Spleen (tissue), 13 donors: ENCODE measurements at places on chromosomes 6 and 20. TPM values are rescaled to one million over a fixed set of nuclear protein-coding genes. Genes with fewer than 3 reads are reported as not detected.

HLA-DOB gene
- 50.7 TPM for total RNA-seq

SOBP gene
- total RNA-seq, result 7.5 TPM

DNA sequence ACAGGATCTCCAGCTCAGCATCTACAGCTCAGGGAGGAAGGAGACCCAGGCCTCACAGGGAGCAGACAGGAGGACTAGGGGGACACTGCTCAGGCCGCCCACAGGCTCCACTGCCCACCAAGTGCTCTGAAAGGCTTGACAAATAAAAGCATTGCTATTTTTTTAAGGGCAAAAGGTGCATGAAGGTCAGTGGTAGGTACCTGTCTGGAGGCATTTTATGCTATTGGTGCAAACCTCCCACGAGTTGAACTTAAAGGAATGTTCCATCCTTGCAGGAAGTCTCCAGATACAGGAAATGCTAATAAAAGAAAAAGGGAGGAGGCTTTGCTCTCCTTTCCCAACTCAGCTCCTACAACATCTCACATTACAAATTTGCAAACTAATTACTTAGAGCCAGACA is 228.1 kb downstream of the FOXC1 start:
- DNase-seq, result no peak

DNA sequence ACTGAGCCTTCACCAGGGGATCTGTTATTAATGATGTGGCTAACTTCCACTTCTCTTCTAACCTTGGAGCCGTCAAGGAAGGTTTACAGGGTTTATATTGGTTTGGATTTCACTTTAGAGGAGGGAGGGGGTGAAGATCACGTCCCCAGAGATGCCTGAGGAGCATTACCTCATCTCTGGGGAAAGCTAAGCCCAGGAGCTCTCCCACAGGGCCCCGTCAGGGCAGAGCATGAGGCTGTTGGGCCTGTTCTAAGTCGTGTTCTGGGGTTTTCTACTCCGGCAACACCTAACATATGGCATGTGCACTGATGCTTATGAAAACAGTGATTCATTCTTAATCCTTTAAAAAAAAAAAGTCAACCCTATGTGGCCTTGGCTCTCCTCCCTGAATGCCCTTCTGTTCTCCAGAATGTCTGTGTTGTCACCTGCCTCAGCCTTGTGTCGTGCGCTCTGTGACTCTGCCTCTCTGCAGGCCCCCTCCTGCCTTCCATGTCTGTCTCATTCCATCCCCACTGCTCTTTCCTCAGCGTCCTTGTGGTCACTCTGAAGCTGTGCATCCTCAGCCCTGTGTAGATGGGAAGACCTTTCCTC is 97.4 kb upstream of the JARID2 start:
- peak; percentile 12 for DNase-seq

KLHDC3 gene
- total RNA-seq, result 63.4 TPM

DNA sequence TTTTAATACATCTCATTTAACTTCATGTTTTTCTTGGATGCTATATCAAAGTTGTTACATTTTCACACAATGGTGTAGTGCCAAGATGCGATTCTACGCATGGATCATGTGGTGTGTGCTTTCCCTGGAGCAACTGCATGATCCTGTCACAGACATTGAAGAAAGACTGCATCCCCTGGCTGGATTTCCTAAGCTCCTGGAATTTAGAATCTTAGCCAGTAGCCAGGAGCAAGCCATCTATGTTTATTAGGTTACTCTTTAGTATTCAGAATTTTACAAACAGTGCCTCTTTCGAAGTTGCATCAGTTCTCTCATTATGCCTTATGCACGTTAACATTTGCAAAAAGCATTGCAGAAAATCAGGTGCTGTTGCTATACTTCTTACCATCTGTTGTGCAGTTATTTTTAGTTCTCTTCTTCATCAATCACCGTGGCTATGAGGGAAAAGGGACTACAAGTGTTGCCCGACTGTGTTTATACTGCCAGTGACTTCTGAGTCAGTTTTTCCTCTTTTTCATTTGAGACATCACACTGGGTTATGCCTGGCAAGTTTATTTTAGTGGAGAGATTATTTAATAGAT is 584.2 kb downstream of the BCKDHB start:
- DNase-seq, result no peak

LY6G6F gene
- 4.9 TPM for total RNA-seq

ZC3H12D gene
- 21.1 TPM for total RNA-seq

DNA sequence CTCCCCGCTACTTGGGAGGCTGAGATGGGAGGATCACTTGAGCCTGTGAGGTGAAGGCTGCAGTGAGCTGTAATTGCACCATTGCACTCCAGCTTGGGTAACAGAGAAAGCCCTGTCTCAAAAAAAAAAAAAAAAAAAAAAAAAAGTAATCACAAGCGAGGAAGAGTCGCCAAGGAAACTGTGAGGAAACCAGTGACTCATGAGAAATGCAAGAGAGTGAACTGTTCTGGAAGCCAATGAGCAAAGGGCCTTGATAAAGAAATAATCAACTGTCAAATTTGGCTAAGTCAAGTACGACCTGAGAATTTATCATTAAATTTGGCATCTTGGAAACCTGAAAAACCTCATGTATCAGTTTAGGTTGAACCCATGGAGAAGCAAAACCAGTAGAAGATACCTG is 16.1 kb upstream of the LAMP5 start:
- no peak for DNase-seq

GRCh38 chr20:58549231-58550209 is 34.3 kb upstream of the APCDD1L start:
- no peak for DNase-seq

EGFL8 gene
- total RNA-seq, result 7.3 TPM

DNA sequence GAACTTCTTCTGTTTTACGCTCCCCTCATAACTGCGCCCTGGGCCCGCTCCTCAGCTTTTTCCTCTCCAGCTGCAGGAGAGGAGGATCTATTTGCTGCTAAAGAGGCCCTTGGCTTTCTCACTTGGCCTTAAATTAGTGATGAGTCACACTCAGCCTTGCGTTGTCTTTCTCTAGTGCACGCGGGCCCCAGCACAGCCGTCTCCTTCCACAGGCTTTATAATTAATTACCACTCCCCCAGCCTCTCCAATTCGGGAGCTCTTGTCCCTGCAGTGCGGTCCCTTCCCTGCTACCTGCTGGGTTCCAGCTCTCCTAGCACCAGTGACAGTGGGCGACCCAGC is 25.2 kb downstream of the PACSIN1 start:
- DNase-seq, result peak; percentile 41

GRCh38 chr6:154373971-154374370 is 17.4 kb upstream of the IPCEF1 start:
- no peak for DNase-seq

- DNase-seq, result no peak
Observed at GRCh38 chr20:24477831-24478547, 8.6 kb downstream of the SYNDIG1 start.

GRCh38 chr6:36642913-36643817 is 35.3 kb upstream of the CDKN1A start:
- no peak for DNase-seq

DNA sequence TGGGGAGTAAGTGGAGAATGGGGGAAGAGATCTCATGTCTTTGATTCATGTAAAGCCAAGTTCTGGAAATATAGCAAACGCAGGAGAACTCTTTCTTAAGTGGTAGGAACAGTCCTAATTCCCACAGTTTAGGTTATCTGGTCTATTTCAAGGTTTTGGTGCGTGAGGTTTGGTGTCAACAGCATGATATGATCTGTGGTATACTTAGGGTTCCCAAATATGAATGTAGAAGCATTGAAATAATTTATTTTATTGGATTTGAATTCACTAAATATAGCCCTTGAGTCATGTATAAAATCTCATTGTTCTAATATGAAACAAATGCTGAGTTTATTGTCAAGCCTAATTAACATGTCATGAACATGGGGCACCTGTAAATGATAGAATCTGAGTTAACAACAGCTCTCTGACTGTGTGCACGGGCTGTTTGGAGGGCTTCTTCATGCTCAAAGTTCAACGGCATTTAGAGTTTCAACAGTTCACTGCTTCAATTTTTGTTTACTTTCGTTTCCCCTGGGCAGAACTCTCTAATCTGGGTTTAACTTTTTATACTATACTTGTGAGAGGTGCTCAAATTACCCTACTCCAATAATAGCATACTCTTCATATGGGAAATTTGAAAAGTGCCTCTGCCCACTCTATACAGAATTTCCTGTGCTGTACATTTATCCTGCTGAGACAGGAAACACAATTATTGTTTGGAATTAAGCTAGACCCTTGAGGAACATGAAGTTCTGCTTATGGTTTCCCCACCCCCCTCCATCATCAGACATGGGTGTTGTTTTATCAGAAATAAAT is 236.3 kb upstream of the ZNF217 start:
- no peak for DNase-seq

GRCh38 chr6:142307963-142308748 is 6.3 kb downstream of the ADGRG6 start:
- no peak for DNase-seq

- DNase-seq, result no peak
Observed at GRCh38 chr6:94953867-94954631, 623.3 kb upstream of the MANEA start.

DNA sequence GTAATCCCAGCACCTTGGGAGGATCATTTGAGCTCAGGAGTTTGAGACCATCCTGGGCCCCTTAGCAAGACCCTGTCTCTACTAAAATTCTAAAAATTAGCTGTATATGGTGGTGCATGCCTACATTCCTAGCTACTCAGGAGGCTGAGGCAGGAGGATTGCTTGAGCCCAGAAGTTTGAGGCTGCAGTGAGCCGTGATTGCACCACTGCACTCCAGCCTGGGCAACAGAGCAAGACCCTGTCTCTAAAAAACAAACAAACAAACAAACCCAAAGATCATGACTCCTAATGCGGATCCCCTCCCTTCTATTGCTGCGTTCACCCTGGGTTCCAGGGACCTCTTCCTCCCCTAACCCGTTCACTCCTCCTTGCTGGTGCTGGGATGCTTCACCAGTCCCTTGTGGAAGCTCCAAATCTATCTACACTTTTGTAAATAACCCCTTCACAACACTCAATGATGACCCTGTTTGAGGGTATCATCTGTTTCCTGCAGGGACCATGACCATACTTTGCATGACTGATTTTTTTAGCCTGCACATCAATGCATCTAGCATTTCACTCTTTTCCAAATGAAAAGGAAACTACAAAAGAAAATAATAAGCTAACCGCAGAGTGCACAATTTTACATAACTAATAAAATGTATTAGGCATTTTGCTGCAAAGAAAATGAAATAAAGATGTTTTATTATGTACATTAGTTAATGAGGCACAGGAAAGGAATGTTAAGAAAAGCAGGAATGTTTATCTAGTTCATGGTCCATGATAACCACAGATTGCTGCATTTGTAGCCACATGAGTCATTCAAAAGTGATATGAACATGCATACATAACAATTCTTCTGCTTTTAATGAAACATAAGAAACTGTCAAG is 30.5 kb upstream of the IPCEF1 start:
- DNase-seq, result no peak

FAM83C gene
- not detected for total RNA-seq

OTOR gene
- not detected for total RNA-seq

GRCh38 chr20:31948008-31948407 is 3.8 kb downstream of the PDRG1 start:
- DNase-seq, result no peak

DNMT3B gene
- total RNA-seq, result 0.63 TPM

DNA sequence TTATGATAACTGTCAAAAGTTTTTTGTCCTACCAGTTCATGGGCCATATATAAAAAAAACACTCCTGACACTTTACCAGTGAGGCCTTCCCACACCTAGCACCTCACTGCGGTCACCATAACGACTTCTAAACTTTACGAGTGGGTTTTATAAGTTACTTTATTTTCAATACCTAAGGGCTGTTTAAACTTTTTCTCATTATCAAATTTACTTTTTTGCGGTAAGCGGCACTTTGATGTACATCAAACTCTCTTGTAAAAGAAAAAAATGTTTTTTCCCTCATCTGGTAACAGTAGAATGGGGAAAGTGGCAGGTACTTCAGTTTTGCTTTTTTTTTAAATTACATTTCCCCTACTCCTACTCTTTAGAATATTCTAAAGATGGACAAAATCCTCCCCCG is 36.2 kb downstream of the FYN start:
- no peak for DNase-seq

GRCh38 chr6:32382757-32383420 is 11.2 kb upstream of the TSBP1 start:
- no peak for DNase-seq

DNA sequence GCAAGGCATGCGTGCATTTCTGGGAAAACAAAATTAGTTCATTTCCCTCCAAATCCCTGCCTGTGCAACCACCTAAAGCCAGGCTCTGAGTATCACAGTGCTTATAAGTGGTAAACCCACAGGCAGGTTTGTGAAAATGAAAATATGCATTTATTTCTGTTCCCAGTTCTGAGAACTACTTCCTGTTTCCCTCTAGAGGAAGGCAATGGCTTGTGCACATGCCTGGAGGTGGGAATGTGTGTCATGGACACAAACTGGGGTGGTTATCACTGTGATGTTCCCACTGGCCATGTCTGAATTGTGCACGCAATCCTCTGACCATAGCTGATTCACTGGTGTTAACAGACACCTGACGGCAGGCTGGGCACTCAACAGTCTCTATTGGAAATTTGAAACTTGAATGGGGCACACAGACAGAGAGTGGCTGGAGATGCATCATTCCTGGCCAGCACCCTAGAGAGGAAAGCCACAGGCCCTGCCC is 26.3 kb downstream of the FAM110A start:
- DNase-seq, result no peak

DNA sequence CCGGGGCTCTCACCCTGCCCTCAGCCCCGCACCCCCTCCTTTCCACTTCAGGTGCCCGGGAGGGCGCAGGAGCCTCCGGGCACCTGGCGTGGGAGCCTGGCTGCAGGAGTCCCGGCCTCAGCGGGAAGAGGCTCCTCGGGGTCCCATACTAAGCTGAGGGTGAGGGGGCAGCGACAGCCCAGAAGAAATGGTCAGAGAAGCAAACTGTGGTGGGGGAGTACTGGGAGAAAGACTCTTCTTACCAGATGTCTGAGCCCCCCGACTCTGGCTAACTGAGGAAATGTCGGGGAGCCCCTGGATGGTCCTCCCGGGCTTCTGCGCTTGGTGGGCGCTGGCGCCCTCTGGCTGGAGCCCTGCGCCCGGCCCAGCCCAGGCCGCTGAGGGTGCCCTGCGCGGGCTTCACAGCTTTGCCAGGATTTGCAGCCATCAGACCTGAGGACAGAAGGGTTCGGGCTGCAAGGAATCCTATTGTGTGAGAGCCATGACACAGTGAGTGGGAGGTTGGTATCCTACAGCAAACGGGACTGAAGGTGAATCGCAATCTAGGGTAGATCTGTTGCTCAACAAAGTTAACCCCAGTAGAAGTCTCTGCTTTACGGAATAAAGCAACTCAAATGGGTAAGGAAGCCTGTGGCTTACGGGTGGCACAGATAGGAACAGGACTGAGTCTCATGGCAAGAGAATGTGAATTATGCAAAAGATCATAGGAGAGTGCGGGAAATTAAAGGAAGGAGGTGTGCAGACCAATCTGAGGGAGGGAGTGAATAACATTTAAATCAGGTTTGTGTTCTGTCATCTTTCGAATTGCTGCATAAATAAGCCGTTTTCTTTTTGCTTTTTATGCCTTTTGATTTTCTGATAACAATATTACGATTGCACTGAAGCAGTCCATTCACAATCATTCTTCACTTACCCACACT is 639 bp upstream of the RCAN2 start:
- peak; percentile 83 for DNase-seq

- DNase-seq, result no peak
Observed at GRCh38 chr20:50725724-50726005, 5.7 kb upstream of the PARD6B start.

SPATA25 gene
- total RNA-seq, result 4.0 TPM
